Renal pelvis (tissue), 12 donors: ENCODE measurements at places on chromosomes 3 and 15. TPM values are rescaled to one million over a fixed set of nuclear protein-coding genes. Genes with fewer than 3 reads are reported as not detected.

GRCh38 chr3:193564012-193564411, 9.3 kb upstream of the ATP13A4 start:
- DNase-seq, result no peak

DNA sequence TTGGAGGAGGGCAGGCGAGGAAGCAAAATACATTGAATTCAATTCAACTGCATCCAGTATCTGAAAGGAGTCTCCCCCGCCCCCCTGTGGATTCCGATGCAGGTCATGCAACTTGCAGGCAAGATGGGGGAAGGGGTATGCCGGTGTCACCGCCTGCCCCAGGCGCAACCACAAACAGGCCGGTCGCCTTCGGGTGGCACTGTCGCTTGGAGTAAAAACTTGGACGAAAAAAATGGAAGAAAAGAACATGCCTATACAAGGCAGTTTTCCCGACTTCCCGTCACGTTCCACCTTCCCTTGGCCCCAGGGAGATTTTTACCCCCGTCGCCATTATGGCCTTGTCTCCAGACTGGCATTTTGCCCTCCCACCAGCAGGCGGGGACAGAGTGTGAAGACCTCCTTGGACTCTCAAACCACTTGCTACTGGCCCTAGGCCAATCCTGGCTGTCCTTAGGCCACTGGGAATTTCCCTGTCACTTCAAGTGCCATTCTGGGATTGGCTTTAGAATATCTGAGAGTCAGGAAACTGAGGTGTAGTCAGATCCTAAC, 1.6 kb upstream of the NTRK3 start:
- peak; percentile 29 for DNase-seq

The REC114 gene
- not detected for polyA plus RNA-seq

The CAMKV gene
- 0.26 TPM for polyA plus RNA-seq

The HGD gene
- 75.9 TPM for polyA plus RNA-seq

The PLSCR4 gene
- polyA plus RNA-seq, result 18.2 TPM
